ENCODE measurements at places on chromosomes 3 and 15.

GRCh38 chr3:98545940-98546339 is 14.2 kb downstream of the GPR15 start:
- DNase-seq: no peak

GRCh38 chr15:66193066-66193465 is 60.5 kb downstream of the MEGF11 start:
- no peak for DNase-seq

DNA sequence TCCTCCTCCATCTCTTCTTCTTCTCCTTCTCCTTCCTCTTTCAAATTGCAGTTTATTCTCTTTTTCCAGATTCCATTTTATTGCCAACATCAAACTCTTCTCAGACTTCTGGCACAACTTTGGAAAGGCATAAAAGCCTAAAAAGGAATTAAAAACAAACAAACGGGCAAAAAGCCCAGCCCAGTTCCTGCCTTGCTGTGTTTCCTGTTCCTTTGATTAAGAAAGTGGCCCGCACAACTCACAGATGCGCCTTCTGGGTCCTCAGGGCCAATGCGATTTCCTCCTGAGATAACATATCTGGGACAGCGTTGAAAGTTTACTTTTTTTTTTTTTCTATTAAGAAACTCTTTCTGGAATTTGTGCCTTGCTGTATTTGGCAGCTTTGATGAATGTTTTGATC is 158.7 kb upstream of the UBE3A start:
- DNase-seq: no peak

GRCh38 chr15:88118035-88118434 is 138.5 kb downstream of the NTRK3 start:
- DNase-seq: no peak

DNA sequence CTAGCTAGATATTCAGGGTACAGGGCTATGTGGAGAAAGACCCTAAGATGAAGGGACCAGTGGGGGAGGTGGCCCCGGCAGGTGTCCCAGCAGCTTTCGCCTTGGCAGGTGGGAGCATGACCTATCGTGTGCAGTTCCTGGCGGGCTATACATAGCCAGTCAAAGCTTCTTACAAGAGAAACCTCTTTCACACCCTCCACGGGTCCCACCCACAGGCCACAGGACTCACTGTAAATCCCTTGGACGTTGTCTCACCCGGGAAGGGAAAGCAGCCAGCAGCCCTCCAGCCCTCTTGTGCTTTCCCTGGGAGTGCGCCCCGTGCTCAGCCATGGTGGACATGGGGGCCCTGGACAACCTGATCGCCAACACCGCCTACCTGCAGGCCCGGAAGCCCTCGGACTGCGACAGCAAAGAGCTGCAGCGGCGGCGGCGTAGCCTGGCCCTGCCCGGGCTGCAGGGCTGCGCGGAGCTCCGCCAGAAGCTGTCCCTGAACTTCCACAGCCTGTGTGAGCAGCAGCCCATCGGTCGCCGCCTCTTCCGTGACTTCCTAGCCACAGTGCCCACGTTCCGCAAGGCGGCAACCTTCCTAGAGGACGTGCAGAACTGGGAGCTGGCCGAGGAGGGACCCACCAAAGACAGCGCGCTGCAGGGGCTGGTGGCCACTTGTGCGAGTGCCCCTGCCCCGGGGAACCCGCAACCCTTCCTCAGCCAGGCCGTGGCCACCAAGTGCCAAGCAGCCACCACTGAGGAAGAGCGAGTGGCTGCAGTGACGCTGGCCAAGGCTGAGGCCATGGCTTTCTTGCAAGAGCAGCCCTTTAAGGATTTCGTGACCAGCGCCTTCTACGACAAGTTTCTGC is 15.0 kb downstream of the GRK7 start:
- DNase-seq: no peak

GRCh38 chr3:26307192-26307591 is 315.4 kb upstream of the LRRC3B start:
- no peak for DNase-seq

GRCh38 chr3:116951610-116952009 is 242.0 kb downstream of the TUSC7 start:
- no peak for DNase-seq

GRCh38 chr3:132254076-132254755 is 63.0 kb upstream of the ACP3 start:
- DNase-seq: no peak

GRCh38 chr3:188104050-188104449 is 49.9 kb upstream of the LPP start:
- DNase-seq: no peak

DNA sequence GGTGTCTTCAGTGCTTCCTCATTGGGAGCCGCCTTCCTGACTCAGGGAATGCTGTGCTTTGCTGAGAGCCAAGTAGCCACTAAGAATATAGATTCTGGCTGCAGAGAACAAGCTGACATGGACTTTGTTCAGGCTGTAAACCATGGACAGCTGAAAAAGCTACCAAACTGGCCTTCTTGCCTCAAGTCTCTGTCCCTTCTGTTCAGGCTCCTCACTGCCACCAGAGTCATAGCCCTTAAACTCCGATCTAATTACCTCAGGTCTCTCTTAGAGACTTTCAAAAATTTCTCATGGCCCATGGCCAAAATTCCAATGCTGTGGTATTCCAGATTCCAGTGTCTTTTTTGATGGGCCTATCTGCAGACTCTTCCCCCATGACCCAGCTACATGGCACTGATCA is 19.4 kb upstream of the PTX3 start:
- no peak for DNase-seq

- no peak for DNase-seq
Observed at GRCh38 chr3:168705412-168705811, 609.7 kb upstream of the GOLIM4 start.

GRCh38 chr15:37425541-37425940 is 325.2 kb upstream of the MEIS2 start:
- no peak for DNase-seq
